ENCODE measurements at places on chromosomes 2 and 18.

DNA sequence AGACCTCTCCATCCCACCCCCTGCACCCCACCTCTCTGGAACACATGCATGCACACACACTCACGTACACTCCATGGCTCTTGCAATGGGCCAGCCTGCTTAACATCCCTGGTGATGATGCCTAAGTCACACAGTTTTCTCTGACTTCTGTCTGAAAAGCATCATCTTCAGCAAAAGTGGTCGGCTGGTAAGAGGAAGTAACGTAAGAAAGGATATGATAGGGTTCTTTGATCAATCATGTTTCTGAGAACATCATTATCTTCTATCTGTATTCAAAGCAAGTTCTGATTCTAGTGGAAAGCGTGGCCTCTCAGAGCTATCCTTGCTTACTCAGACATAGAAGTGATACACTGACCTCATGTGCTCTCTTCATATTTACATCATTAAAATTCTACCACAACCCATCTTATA, 11.4 kb upstream of the NDUFV2 start:
- DNase-seq: no peak

DNA sequence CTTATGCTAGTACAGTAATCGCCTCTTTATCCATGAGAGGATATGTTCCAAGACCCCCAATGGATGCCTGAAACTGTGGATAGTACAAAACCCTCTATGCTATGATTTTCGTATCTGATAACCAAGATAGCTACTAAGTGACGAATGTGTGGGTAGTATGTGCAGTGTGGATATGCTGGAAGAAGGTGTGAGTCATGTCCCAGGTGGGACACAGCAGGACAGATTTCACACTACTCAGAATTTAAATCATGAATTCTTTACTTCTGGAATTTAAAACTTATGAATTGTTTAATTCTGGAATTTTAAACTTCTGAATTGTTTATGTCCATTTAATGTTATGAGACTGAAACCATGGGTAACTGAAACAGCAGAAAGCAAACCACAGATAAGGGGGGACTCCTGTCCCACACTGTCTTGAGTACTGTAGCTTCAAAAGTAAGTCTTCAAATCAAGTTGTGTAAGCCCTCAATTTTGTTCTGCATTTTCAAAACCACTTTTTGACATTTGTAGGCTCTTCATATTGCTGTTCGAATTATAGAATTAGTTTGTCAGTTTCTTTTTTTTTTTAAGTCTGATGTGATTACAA, 116.0 kb downstream of the LTBP1 start:
- no peak for DNase-seq

- no peak for DNase-seq
Measured at GRCh38 chr2:136863874-136864273, 98.5 kb downstream of the THSD7B start.

DNA sequence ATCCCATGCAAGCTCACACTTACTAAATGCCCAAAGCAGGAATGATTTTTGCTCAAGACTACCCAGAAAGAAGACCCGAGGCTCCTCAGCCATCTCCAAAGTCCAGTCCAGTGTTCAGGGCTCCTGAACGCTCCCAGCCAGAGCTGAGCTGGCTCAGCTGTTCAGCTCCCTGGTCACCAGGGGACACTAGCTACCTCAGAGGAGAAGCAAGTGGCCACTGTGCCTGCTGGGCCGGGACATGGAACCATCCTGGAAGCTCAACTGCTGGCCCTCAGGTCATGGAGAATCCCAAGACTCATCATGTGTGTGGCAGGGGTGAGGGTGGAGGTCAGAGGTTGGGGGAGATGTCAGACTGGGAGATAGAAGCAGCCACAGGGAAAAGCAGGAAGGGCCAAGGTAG, 89.0 kb downstream of the GALNT14 start:
- no peak for DNase-seq

GRCh38 chr2:74603282-74604000, 44.7 kb downstream of the M1AP start:
- DNase-seq: no peak

- no peak for DNase-seq
Measured at GRCh38 chr2:23411752-23412431, 26.9 kb downstream of the KLHL29 start.

GRCh38 chr2:207876842-207877535, 107.3 kb upstream of the FZD5 start:
- DNase-seq: no peak

DNA sequence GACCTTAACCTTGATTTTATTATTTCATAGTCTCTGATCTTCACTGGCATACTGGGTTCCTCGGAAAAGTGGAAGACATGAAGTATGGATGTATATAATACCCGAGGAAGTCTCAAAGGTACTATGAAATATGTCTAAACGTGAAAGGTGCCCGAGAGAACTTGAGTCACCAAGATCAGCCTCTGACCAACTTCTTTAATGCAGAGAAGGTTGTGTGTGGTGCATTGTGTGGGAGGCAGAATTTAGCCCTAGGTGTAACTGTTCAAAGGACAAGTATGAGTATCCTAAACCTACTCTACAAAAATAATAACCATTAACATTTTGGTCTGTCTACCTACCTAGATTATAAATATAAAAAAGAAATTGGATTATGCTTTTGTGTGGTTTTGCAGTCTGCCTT, 36.1 kb downstream of the OSBPL6 start:
- DNase-seq: no peak

- DNase-seq: no peak
Measured at GRCh38 chr2:181642086-181642485, 14.8 kb downstream of the CERKL start.

- DNase-seq: no peak
Measured at GRCh38 chr2:128821010-128821409, 502.3 kb upstream of the HS6ST1 start.

- DNase-seq: no peak
Measured at GRCh38 chr2:61016392-61017002, 1.0 kb upstream of the PEX13 start.

- DNase-seq: no peak
Measured at GRCh38 chr2:111624411-111625156, 259.4 kb downstream of the ANAPC1 start.

- DNase-seq: no peak
Measured at GRCh38 chr18:54161267-54161666, 63.2 kb downstream of the MBD2 start.

GRCh38 chr2:3334392-3335345, 42.9 kb downstream of the EIPR1 start:
- DNase-seq: no peak

DNA sequence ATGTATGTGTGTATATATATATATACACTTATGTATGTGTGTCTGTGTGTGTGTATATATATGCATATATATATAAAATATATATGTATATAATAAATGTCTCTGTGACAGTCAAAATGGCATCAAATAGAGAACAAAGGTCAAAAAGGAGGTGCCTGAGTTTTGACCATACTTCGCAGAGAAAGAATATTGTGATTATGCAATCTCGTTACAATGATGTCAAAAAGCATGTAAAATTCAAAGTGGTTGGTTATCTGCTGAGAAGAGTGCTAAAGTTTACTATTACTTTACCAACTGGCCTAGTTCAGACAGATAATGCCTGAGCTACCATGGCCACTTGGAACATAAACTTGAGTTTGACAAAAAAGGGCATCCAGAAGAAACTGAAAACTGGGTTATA, 375.0 kb downstream of the NBAS start:
- no peak for DNase-seq

DNA sequence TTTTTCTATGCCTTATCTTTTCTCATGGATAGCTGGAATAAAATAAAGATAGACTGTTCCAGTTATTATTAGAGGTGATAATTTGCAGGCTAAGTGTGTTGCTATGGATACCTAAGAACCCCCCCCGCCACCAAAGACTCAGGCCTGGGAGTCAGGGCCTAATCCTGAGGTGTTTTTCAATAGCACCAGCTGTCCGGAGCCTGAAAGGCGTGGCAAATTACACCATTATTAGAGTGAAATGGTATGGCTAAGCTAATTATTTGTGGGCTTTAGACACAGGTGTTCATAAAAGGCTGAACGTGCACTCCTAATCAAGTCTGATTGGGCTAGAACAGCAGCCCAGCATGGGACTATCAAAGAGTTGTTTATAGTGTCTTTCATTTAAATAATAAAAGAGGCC, 293.2 kb upstream of the DCC start:
- no peak for DNase-seq

GRCh38 chr2:98118161-98118560, 31.2 kb downstream of the VWA3B start:
- DNase-seq: no peak

- no peak for DNase-seq
Measured at GRCh38 chr2:15624903-15625302, 33.2 kb downstream of the DDX1 start.

GRCh38 chr18:31041271-31042083, 1.1 kb downstream of the DSC3 start:
- no peak for DNase-seq

- DNase-seq: no peak
Measured at GRCh38 chr2:17306706-17307105, 211.5 kb downstream of the RAD51AP2 start.

DNA sequence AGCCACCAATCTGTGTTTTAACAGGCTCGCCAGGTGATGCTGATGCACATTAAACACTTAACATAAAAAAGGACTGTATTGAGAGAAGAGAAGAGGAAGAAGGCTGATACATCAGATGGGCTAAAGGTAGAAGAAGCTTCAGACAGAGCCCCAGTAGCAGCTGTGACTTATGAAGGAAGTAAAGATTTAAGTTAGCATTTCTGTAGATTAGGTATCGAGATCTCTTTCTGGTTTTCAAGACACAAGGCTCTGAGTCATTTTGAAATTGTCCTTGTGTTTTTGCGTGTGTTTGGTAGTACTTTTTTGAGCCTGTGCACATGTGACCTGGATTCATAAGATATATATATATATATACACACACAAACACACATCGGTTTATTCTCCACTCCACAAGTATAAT, 40.6 kb upstream of the GCFC2 start:
- DNase-seq: no peak

GRCh38 chr2:39995005-39995737, 216.1 kb upstream of the THUMPD2 start:
- DNase-seq: no peak

GRCh38 chr2:236498369-236498768, 71.3 kb upstream of the ACKR3 start:
- no peak for DNase-seq

DNA sequence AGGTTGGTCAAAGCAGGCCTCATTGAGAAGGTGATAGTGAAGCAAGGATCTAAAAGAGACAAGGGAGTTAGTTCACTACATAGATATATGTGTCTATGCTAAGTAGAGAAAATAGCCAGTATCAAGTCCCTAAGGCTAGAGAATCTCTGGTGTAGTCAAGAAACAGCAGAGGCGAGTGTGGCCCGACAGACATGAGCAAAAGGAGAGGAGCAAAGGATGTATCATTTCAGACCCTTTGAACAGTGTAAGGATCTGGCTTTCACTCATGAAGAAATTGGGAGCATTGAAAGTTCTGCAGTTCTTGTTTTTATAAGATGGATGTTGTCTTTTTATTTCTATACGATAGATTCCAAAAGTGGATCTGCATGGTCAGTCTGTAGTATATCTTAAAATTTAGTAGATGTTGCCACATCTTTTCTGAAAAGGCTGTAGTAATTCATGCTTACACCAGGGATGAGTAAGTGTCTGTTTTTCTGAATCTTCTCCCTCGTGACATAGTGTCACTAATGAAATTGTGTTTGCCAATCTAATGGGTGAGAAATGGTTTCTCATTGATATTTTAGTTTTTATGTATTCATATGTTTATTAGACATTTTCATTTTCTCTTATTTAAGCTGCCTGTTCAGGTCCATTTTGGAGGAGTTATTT, 18.8 kb downstream of the SP100 start:
- DNase-seq: no peak

DNA sequence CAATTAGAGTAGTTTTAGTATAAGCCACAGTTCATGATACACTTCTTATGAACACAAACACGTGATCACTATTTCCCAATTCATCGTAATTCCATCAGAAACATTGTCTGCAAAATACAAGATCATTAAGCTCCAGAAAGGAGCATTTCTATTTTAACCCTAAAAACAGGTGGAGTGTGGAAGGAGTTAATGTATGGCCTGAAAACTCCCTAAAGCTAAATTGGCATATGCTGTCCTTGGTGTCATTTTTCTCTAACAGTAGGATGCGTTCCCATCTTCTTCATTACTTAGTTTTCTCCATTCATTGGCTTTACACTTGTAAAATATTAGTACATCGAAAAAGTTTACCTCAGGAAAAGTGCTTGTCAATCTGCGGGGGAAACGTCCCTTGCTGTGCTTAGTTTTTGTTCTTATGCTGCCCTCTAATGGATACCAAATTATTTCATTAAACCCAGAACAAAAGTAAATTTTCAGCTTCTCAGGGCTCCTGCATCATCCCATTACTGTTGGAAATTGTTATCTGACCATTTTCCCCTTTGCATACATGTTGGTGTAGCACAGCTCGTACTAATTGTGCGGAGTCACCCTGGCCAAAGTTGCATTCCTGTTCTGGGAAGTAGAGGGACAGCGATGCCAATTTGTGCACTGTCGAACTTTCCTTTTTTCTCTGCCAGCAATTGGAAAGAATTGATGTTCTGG, 153.4 kb downstream of the GPD2 start:
- DNase-seq: no peak

GRCh38 chr2:175017618-175018414, 12.6 kb upstream of the CHN1 start:
- DNase-seq: no peak

- no peak for DNase-seq
Measured at GRCh38 chr2:180570864-180571263, 409.5 kb upstream of the UBE2E3 start.

- DNase-seq: no peak
Measured at GRCh38 chr2:14761118-14761517, 128.6 kb downstream of the LRATD1 start.

DNA sequence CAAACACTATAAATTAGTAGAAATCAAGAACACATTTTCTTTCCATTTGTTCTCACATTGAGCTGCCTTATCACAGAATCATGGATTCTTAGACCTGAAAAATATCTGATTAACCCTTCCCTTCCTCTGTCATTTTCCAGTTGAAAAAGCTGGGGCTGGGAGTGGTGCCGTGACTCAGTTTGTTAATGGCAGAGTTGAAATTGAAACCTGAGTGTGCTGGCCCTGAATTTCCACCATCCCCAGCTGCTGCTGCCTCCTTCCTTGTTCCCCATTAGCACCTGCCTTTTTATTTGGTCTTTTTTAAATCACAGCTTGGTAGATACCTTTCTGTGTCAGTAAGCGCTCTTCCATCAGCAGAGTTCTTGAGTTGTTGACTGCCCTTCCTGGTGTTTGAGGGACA, 10.6 kb downstream of the FARP2 start:
- DNase-seq: no peak

GRCh38 chr18:52363861-52364260, 23.9 kb downstream of the DCC start:
- no peak for DNase-seq

DNA sequence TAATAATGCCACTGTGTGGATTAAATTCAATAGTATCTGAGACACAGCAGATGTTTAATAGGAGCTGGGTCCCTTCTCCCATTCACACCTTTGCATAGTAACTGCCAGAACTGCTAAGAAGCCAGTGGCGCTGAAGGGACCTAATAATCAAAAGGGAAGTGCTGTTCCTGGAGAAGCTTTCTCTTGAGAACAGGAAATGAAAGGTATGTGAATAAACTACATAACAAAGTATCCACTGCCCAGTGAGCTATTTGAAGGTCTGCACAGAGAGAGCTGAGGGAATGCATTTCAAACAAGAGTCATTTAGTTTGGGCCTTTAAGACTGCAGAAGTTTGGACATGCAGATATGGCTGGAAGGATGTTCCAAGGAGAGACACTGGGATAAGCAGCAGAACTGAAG, 56.1 kb upstream of the KIDINS220 start:
- no peak for DNase-seq

GRCh38 chr2:53740170-53740569, 27.4 kb upstream of the CHAC2 start:
- no peak for DNase-seq

GRCh38 chr2:149972066-149972465, 384.5 kb upstream of the MMADHC start:
- DNase-seq: no peak

Data from natural killer cell treated with Interleukin-12 subunit alpha and Interleukin-12 subunit beta and Interleukin-15 and Interleukin-18, amount 100 ng/mL, for 72 hours (primary cell).